ENCODE measurements at places on chromosomes 16 and 17. TPM values are rescaled to one million over a fixed set of nuclear protein-coding genes. Genes with fewer than 3 reads are reported as not detected.
A peak's percentile ranks its signal among the peaks of the same experiment; 100 is the strongest.

DNA sequence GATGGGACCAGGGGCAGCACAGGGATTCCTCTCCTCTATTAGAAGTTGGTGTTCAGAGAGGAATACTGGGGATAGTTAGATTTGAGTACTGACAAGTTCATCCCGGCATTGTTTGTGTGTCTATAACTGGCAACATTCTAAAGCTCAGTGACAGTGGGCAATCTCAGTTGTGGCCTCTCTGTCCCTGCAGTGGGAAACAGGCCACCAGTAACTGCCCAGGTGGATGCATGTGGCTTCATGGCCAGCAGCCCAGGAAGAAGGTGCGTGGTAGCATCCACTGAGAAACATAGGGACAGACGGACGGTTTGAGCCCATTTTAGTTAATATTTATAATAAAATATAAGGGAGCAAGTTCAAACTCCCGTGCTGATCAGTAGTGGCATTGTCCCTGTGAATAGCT, 51.5 kb downstream of the B9D1 start:
- no peaks in the 10 kb centered on the region for H3K4me1 ChIP-seq
- no peak overlapping the region for H3K4me3 ChIP-seq
- H3K36me3 ChIP-seq = peaks cover 67% of the 10 kb centered on the region
- no peaks in the 10 kb centered on the region for H3K27me3 ChIP-seq

DNA sequence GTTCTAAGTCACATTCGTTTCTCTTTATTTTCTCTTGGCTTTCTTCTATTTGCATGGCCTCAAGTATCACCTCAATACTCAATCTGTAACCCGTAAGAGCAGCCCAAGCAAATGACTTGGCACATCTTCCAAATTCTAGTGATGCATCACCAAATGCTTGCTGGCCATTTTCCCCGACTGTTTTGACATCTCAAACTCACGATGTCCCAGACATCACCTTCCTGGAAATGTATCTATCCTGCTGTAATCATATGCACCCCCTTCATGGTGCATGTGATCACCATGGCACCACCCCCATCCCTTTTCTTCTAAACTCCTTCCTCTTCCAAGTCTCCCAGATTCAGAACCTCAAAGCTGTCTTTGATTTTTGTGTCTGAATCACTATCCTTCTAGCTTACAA, 24.0 kb upstream of the ABCA5 start:
- H3K36me3 ChIP-seq = no peaks in the 10 kb centered on the region
- peaks cover 6% of the 10 kb centered on the region for H3K27me3 ChIP-seq
- H3K27ac ChIP-seq = no peak overlapping the region
- ATAC-seq = no peak
- no peaks in the 10 kb centered on the region for H3K4me1 ChIP-seq

- H3K4me3 ChIP-seq = no peak overlapping the region
- H3K4me1 ChIP-seq = no peaks in the 10 kb centered on the region
- no peak overlapping the region for H3K27ac ChIP-seq
- no peaks in the 10 kb centered on the region for H3K36me3 ChIP-seq
- no peak for ATAC-seq
These were observed 993.5 kb downstream of the CDH8 start for GRCh38 chr16:61042737-61043136.

DNA sequence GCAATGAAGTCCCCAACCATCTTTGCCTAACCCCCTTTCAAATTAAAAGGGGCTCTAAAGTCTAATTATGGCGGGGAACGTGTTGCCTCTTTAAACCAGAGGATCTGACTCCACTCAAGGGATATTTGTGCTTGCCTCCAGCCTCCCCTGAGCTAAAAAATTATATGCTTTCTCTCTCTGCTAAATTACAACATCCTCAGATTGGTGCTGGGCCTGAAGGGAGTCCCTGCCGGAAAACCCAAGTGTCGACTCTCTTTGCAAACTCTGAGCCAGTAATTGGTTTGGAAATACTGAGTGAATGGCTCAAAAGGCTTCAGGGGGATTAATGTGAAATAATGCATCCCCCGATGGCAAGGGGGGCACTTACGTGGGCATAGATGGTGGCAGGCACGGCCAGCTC, 208.5 kb upstream of the TNRC6C start:
- H3K27ac ChIP-seq = no peak overlapping the region
- no peaks in the 10 kb centered on the region for H3K36me3 ChIP-seq
- H3K4me1 ChIP-seq = peaks cover 8% of the 10 kb centered on the region
- no peak for ATAC-seq
- H3K27me3 ChIP-seq = no peaks in the 10 kb centered on the region
- H3K4me3 ChIP-seq = no peak overlapping the region

GRCh38 chr17:27539152-27539551, 82.9 kb downstream of the KSR1 start:
- ATAC-seq = no peak
- no peak overlapping the region for H3K4me3 ChIP-seq
- H3K36me3 ChIP-seq = no peaks in the 10 kb centered on the region
- H3K27me3 ChIP-seq = no peaks in the 10 kb centered on the region
- peaks cover 9% of the 10 kb centered on the region for H3K4me1 ChIP-seq

DNA sequence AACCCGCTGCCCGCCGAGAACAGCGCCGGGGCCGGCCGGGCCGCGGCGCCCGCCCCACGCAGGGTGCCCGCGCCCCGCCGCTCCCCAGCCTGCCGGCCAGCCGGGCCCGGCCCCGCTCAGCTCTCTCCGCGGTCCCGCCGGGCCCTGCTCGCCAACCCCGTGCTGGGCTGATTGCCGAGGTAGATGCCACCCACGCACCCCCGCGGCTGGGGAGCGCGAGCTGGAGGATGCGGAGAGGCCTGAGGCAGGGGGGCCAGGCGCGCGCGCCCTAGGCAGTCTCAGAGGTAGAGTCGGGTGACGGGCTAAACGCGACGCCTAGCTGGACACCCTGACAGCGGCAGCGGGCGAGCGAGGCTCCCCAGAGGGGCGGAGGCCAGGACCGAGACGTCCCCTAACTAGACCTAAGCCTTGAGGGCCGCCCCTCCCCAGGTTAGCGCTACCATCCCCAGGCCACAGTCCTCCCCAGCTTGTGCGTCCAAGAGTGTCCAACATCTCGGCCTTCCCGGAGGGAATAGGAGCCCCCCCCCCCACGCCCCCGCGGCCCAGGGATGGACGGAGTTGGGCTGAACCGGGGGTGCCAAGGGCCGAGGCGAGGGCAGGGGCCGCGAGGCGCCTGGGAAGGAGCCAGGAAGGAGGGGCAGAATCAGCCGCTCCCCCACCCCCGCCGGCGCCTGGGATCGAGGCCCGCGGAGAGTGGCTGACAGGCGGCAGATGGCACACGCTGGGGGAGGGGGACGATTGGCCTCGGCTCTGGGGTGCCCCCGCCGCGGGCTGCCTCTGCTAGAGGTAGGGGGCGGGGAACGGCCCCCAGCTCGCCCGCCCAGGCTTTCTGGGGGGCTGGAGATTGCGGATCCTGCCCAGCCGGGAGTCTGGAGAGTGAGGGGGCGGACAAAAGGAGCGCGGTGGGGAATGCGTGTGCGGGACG, 2.5 kb upstream of the ZNF423 start:
- peak; percentile 26 for ATAC-seq
- no peaks in the 10 kb centered on the region for H3K36me3 ChIP-seq
- peaks cover 9% of the 10 kb centered on the region for H3K27me3 ChIP-seq
- no peaks in the 10 kb centered on the region for H3K4me1 ChIP-seq
- peak overlapping the region; percentile 22 for H3K27ac ChIP-seq

- H3K27me3 ChIP-seq = no peaks in the 10 kb centered on the region
- ATAC-seq = no peak
- H3K27ac ChIP-seq = peak overlapping the region; percentile 89
- peaks cover 84% of the 10 kb centered on the region for H3K4me1 ChIP-seq
These were observed 44.4 kb downstream of the YPEL2 start for GRCh38 chr17:59375857-59376256.

GRCh38 chr17:49031965-49032928, 35.1 kb downstream of the IGF2BP1 start:
- no peaks in the 10 kb centered on the region for H3K36me3 ChIP-seq
- no peaks in the 10 kb centered on the region for H3K4me1 ChIP-seq
- peak; percentile 53 for ATAC-seq
- no peak overlapping the region for H3K4me3 ChIP-seq
- no peak overlapping the region for H3K27ac ChIP-seq
- H3K27me3 ChIP-seq = peaks cover 49% of the 10 kb centered on the region

DNA sequence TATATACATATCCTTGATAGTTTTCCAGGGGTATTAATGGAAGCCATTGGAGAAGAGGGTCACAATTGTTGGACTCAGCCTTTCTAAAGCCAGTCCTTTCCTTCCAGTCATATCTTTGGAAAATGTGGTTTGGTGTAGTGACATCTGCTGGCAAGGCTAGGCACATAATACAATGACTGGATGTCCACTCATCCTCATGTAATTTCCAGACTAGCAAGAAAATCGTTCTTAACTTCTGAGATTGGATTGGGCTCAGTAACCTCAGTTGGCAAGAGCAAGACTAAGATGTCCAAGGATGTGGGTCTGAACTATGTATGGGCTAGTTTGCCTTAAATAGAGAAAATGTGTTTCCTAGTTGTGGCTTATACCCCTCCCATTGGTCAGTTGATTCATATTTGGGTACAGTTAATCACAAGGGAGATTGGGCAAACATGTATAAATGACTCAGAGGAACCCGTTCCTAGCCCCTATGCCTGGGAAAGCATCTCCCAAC, 8.7 kb upstream of the KAT7 start:
- peak; percentile 57 for ATAC-seq
- H3K27me3 ChIP-seq = no peaks in the 10 kb centered on the region
- peak overlapping the region; percentile 68 for H3K27ac ChIP-seq
- no peak overlapping the region for H3K4me3 ChIP-seq

DNA sequence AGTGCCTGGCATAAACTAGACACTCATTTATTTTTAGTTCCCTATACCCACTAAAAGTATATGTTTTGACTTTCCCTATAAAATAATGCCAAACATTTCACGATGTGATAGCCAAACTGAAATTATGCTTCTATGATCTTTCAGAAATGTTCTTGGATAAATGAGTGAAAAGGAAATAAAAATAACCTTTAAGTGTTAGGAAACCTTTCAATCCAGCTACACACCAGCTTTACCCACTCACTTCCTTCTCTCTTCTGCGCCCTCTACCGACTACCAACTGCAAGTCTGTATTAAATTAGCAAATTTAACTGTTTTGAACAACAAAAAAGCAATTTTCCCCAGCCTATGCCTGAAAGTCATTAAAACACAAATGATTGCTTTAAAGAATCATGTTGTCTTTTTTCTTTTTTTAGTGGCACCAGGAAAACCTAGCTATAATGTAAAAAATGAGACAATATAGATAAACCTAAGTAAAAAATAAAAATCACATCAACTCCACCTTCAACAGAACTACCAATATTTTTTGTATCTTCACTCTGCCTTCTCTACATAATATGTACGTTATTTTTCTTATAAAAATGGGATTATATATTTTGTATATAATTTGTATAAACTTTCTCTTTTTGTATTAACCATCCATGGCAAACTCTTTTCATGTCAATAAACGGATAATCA, 13.2 kb upstream of the TMEM100 start:
- no peak for ATAC-seq
- no peak overlapping the region for H3K27ac ChIP-seq
- peaks cover 15% of the 10 kb centered on the region for H3K4me1 ChIP-seq
- no peak overlapping the region for H3K4me3 ChIP-seq

- H3K27me3 ChIP-seq = peaks cover 63% of the 10 kb centered on the region
- H3K27ac ChIP-seq = no peak overlapping the region
- no peak overlapping the region for H3K4me3 ChIP-seq
- no peaks in the 10 kb centered on the region for H3K4me1 ChIP-seq
- no peaks in the 10 kb centered on the region for H3K36me3 ChIP-seq
- no peak for ATAC-seq
These were observed 19.0 kb downstream of the CBFA2T3 start for GRCh38 chr16:88957887-88958577.

- H3K27me3 ChIP-seq = no peaks in the 10 kb centered on the region
- H3K27ac ChIP-seq = no peak overlapping the region
- no peak for ATAC-seq
- H3K36me3 ChIP-seq = peaks cover 4% of the 10 kb centered on the region
- H3K4me3 ChIP-seq = no peak overlapping the region
These were observed 167.3 kb upstream of the GSE1 start for GRCh38 chr16:85445779-85446222.

- ATAC-seq = no peak
- no peak overlapping the region for H3K27ac ChIP-seq
These were observed 54.8 kb downstream of the RPH3AL start for GRCh38 chr17:297758-298157.

- H3K27ac ChIP-seq = no peak overlapping the region
- no peak for ATAC-seq
- no peaks in the 10 kb centered on the region for H3K27me3 ChIP-seq
- H3K36me3 ChIP-seq = no peaks in the 10 kb centered on the region
These were observed 109.8 kb downstream of the GOSR1 start for GRCh38 chr17:30586818-30587595.

- no peak for ATAC-seq
- no peak overlapping the region for H3K4me3 ChIP-seq
- H3K4me1 ChIP-seq = peaks cover 5% of the 10 kb centered on the region
- no peak overlapping the region for H3K27ac ChIP-seq
- no peaks in the 10 kb centered on the region for H3K27me3 ChIP-seq
- peaks cover 89% of the 10 kb centered on the region for H3K36me3 ChIP-seq
These were observed 25.3 kb upstream of the FAAP100 start for GRCh38 chr17:81577278-81578000.

DNA sequence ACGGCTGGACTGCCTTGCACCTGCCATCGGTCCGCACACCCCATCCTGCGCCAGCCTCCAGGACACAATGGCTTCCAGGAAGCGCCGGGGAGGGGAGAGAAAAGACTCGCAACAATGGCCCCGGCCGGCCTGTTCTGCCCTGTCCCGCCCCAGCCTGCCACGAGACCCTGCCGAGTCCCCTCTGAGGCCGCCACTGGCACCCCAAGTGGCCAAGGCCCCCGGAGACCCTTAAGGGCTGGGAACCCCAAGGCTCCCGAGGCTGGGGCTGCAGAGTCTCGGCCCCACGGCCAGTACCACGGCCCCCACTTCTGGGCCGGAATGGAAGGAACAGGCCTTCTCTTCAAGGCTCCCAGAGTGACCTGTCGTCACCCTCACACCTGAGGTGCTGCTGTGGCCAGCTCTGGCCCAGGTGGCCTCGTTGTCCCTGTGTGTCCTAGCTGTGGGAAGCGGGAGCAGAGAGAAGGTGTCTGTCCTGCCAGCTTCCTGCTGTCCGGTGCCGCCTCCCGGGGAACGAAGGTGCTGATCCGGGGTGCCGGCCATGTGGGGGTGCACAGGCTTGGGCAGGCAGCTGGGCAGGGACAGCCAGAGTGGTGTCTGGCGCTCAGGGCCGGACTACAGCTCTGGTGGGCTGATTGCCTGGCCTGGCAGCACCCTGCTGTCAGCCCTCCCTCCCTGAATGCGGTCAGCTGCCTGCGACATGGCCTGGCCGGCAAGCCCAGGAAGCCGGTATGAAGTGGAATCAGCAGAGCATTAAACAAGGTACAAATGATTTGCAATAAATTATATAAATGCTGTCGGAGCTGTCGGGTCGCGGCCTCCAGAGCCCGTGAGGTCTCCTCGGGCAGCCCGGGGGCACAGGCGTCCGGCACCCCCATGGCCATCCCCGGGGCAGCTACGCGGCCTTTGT, 8.2 kb upstream of the CACNA1H start:
- no peak for ATAC-seq
- peaks cover 17% of the 10 kb centered on the region for H3K27me3 ChIP-seq
- H3K4me1 ChIP-seq = no peaks in the 10 kb centered on the region
- no peaks in the 10 kb centered on the region for H3K36me3 ChIP-seq
- H3K27ac ChIP-seq = no peak overlapping the region

GRCh38 chr17:16135461-16135860, 79.9 kb downstream of the NCOR1 start:
- no peak overlapping the region for H3K4me3 ChIP-seq
- no peaks in the 10 kb centered on the region for H3K27me3 ChIP-seq
- H3K27ac ChIP-seq = no peak overlapping the region
- no peak for ATAC-seq

The CYBA gene
- total RNA-seq = 91.2 TPM

The PLXDC1 gene
- total RNA-seq = 5.5 TPM

The KRTAP1-1 gene
- not detected for total RNA-seq

The STARD3 gene
- 41.4 TPM for total RNA-seq

The MMP15 gene
- 4.5 TPM for total RNA-seq

The THOC6 gene
- total RNA-seq = 24.6 TPM

The GSG1L gene
- total RNA-seq = not detected

The RBFOX1 gene
- 0.54 TPM for total RNA-seq

The CACNG3 gene
- total RNA-seq = not detected

Data from gastroesophageal sphincter (tissue), 4 donors.